ENCODE measurements at places on chromosomes 11 and 22.

- no peak for DNase-seq
These were observed 196.1 kb downstream of the TRIM29 start for GRCh38 chr11:119941636-119942411.

DNA sequence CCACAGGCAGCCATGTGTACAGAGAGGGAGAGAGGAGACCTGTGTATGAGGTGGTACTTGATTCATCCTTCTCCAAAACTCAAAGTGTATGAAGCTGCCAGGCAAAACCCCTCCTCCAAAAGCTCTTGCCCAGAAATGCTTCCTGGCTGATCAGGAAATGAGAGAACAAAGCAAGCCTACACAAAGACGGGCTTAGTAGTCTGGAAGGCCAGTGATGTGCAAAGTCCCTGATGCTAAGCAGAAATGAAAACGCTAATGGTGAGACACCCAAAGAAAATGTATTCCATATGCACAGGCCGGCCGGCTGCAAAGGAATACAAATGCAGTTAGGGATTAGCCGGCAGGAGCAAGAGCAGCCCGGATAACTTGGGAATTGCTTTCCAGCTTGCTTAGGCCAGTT lies 234.9 kb upstream of the CADM1 start:
- DNase-seq, result no peak

DNA sequence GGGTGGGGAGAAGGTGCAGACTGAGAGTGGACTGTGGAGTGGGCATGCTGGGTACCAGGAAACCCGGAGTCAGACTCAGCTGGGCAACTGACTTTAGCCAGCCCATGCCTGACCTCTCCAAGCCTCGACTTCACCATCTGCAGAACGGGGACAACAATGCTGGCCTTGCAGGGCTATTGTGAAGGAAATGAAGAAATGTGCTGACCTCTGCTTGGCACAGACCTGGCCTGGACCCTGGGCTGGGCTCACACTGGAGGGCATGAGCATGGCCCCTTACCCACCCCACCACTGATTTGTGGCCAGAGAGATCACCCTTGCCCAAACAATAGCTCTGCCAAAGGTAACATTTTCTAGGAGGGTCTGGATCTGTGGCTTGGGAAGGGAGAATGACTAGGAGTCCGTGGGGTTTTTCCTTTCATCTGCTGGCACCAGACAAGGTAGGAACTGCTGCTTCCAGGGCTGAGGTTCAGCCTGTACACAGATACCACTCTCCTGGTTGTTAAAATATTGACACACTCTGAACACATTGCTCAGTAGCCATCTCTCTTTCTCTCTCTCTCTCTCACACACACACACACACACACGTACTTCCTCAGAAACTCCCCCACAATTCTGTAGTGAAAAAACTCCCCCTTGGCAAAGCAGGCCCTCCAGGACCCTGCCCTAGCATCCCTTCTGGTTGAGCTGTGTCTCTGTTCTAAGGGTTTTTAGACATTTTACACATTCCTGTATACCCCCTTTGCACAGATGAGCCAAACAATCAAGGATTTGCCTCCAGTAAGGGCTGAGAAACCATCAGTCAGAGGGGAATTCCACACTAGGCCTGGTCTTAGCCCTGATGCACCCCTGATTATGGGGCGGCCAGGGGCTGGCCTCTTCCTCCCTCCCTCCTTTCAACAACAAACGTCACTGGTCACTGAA lies 1.0 kb downstream of the MOGAT2 start:
- no peak for DNase-seq

DNA sequence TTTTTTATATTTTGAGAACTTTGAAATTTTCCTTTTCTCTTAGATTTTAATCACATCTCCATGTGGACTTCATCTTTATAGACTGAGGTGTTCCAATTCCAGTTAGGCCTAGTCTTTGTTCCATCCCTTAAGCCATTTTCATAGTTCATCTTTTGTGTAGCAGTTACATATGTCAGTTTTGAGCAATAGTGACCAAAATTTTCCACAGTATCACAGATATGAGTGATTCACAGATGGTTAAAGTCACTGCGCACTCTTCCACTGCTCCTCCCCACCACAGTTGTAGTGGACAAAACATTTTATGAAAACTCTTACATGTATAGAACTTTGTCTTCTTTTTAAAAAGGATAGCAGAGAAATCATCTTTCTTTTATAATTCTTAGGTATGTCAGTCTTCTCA lies 42.8 kb downstream of the YAP1 start:
- DNase-seq, result no peak

GRCh38 chr22:43391306-43391705 lies 20.5 kb upstream of the MPPED1 start:
- DNase-seq, result no peak

DNA sequence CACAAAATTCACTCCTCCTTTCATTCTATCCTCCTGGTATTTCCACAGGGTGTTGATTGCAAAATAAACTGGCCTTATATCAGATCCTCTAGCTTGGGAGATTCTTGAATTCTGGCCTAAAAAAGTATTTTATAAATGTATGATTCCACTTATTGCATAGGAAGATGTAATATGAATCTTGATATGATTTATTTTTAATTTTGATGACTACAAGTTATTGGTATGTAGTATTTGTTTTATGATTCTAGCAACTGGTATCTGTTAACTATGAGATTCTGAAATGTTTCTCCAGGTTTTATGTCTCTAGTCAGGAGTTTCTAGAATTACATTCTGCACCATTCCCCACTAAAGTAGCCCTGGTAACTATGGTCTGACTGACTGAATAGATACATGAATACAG lies 373.9 kb upstream of the C11orf87 start:
- DNase-seq, result no peak

DNA sequence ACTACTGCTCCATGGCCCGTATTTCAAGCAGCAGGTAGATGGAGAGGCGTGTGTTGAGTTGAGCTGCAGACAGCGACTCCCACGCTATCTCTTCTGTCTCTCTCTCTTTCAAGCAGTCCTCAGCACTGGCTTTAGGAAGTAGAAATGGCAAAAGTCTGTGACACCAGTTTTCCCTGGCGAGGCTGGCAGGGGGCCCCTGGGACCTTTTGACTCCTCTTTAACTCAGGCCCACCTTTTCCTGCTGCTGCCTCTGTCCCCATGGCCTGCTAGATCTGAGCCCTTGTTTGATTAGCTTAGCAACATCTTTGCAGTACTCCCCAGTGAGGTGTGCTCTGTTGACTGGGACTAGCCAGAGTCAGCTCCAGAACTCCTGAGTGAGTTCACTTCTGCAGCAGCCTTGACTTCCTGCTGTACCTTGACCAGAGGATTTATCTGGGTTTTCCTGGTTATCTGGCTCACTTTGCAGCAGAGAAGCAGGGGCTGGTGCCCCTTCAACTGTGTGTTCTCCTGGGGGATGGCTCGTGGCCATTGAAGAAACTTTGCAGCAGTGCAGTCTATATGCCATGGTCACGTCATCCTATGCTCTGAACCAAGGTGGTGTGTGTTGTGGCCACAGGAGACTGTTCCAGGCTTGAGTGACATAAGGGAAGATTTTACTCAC lies 183.9 kb downstream of the DBX1 start:
- no peak for DNase-seq

DNA sequence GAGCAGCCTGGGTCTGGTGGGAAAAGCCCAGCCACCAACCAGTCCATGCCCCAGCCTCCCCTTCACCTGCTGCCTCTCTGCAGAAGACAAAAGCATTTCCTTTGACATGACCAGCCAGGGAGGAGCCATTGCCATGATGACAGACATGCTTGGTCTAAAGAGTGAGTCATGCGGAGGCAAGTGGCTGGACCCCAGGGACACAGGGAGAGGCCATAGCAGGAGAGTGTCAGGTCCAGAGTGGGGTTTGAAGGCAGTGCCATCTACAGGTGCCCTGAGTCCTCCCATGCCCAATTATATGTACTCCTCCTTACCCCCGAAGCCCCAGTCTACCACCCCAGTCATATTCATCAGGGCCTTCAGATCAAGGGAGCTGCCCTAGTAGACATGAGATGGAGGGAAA lies 67.4 kb downstream of the SCN3B start:
- DNase-seq, result no peak

GRCh38 chr11:68043349-68044144 lies 4.7 kb downstream of the TCIRG1 start:
- DNase-seq, result no peak

- no peak for DNase-seq
These were observed 86.6 kb downstream of the EHF start for GRCh38 chr11:34707462-34707840.

DNA sequence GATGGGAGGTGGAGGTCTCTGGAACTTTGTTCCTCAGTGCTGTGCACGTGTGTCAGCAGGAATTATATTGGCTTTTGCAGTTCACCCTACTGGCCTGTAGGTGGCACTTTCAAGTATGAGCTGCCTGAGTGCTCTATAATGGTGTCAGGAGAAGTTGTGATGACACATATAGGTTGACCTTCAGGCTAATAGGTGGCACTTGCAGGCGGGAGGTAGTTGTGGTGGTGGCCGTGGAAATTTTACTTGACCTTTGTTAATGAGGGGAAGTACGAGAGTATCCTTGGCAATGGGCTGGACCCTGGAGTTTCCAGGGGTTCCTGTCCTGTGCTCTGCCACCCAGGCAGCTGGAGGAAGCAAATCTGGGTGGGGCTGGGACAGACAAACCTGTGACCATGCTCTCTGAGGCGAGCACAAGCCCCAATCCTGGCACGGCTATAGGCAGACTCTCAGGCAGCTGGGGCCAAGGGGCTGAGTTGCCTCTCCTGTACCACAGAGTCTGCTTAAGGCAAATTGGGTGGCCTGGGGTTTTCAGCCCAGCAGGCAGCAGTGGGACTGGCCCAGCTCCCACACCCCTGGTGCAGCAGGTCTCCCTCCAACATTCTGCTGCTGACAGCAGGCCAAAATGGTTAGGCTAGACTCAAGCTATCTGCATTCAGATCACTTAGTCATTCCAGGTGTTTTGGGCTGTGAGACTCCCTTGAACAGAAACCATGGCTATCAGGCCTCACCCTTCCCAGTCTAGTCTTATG lies 147.5 kb upstream of the CTSC start:
- peak; percentile 15 for DNase-seq

DNA sequence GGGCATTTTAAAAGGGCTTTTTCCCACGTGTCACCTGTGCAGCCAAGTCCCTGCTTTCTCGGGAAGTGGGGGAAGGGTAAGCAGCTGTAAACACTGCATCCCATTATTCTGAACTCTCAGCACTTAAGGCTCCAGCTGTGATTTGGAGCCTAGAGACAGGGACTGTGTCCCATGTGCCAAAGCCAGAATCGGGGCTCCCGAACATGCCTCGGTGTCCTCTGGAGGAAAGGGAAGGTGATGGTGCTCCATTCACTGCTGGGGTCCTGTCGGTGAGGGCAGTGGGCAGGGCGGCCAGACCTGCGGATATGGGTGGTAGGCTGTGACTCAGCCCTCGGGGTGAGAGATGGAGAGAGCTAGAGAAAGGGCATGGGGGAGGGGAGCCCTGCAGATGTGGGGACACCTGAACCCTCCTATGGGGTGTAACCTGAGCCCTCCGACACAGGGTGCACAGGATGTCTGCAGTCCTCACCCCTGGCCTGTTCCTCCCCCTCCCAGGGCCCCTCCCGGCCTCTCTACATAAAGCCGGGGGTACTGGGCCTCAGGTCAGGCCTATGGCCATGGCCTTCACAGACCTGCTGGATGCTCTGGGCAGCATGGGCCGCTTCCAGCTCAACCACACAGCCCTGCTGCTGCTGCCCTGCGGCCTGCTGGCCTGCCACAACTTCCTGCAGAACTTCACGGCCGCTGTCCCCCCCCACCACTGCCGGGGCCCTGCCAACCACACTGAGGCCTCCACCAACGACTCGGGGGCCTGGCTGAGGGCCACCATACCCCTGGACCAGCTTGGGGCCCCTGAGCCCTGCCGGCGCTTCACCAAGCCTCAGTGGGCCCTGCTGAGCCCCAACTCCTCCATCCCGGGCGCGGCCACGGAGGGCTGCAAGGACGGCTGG lies 31.8 kb downstream of the CAPN1 start:
- no peak for DNase-seq

DNA sequence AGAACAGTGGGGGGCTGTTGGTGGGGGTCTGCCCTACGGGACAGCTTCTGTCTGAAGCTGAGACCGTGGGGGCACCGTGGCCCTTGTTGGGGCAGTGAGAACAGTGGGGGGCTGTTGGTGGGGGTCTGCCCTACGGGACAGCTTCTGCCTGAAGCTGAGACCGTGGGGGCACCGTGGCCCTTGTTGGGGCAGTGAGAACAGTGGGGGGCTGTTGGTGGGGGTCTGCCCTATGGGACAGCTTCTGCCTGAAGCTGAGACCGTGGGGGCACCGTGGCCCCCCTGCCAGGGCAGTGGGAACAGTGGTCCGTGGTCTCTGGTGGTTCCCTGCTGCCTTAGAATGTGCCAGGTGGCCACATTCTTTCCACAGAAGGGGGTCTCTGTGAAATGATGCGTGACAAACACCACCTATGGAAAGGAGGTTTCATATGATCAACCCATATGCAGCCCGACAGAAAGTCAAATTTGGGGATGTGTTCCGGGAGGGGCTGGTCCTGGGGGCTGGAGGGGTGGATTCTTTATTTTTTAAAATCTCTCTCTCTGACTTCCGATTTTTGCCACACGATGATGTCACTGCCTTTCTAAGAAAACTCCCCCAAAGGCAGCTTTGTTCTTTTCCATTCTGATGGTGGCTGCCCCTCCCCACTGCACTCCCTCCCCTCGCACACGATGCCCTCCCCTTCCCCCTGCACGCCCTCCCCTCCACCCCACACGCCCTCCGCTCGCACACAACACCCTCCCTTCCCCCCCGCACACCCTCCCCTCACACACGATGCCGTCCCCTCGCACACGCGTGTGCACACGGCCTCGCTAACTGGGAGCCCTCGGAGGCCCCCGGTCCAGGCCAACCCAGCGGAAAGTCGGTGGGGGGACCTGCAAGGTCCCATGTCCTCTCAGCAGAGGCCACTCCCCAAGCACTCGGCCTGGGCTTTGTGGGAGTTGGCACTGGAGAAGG lies 1186.5 kb downstream of the BRD1 start:
- DNase-seq, result no peak

GRCh38 chr22:50326225-50326955 lies 422 bp downstream of the DENND6B start:
- DNase-seq, result no peak

- no peak for DNase-seq
These were observed 144.1 kb downstream of the ARHGAP42 start for GRCh38 chr11:100830978-100831732.

DNA sequence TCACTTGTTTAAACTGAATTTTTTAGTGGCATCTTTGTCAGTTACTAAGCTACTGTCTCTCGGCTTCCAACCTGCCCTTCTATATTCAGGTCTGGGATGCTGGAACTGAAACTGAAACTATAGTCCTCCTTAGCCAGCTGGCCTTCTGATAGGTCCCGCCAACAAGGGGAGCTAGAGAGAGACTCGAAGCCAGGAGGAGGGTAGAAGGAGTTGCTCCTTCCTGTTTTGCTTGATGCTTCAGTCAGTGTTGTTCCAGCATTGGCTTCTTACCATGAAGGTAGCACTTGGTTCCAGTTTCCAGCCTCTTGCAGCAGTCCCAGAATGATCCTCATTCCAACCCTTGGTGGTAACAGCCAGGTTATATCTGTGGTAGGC lies 32.9 kb upstream of the HORMAD2 start:
- DNase-seq, result no peak

DNA sequence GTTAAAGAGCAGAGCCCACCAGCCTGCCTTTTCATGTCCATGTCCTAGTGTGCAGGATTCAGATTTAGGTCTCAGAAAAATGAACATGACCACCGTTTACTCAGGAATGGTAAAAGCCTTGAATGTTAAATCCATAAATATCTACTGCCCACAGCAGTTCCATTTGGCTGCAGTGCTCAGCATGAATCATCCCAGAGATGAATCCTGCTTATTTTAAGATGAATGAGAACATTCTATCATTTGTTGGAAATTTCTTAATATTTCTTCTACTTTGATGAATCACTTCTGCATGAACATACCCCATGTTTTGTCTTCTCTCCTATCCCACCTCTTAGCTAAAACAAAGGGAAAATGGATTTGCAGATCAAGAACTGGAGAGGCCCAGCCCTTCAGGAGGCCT lies 47.5 kb upstream of the AQP11 start:
- DNase-seq, result no peak

GRCh38 chr11:1455763-1456060 lies 30.9 kb downstream of the MOB2 start:
- DNase-seq, result no peak
